Occipital lobe (tissue), 3 donors: ENCODE measurements at places on chromosomes 7 and 10. TPM values are rescaled to one million over a fixed set of nuclear protein-coding genes. Genes with fewer than 3 reads are reported as not detected.

IL2RA gene
- total RNA-seq, result not detected

BMPER gene
- 4.5 TPM for total RNA-seq

- DNase-seq, result peak; percentile 43
These were observed 72.0 kb downstream of the SLC37A3 start for GRCh38 chr7:140326116-140326928.

CABCOCO1 gene
- 3.4 TPM for total RNA-seq

MAGI2 gene
- total RNA-seq, result 244 TPM

DNA sequence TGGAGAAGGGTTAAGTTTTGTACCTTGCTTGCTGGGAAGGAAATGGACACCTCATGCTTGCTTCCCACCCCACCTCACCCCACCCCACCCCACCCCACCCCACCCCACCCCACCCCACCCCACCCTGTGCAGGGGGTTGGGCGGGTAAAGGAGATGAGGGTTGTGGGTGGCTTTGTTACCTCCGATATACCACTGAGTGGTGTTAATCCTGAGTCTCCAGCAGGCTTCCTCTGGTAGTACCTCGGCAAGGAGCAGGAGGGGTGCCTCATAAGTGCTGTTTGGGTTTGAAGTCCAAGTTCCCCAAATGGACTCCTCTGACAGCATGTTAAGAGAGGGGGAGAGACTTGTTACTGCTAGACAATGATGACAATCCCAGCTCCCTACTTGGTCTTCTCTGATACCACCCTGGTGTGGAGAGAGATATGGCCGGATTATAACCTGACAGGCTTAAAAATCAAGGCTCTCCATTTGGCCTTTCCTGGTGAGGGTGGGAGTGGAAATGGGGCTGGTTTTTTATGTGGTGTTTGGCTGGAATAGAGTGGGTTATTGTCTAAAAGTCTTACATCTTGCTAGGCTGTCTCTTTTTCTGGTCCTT is 11.7 kb downstream of the SAMD8 start:
- no peak for DNase-seq

- DNase-seq, result no peak
These were observed 1105.3 kb downstream of the NRG3 start for GRCh38 chr10:82980321-82980720.

- DNase-seq, result no peak
These were observed 17.5 kb downstream of the FAM171A1 start for GRCh38 chr10:15353471-15354017.

DNA sequence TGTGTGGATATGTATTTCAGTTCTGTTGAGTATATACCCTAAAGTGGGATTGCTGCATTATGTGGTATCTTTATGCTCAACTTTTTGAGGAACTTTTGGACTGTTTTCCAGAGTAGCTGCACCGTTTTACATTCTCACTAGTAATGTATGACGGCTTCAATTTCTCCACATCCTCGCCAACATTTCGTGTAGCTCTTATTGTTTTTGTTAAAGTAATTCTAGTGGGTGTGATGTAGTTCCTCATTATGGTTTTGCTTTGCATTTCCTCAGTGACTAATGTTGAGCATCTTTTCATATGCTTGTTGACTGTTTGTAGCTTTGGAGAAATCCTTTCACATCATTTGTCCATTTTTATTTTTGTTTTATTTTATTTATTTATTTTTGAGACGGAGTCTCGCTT is 4.5 kb downstream of the STMP1 start:
- no peak for DNase-seq

MCM10 gene
- 2.5 TPM for total RNA-seq

- DNase-seq, result no peak
These were observed 411.5 kb downstream of the GALNT17 start for GRCh38 chr7:71543396-71543795.

GRCh38 chr7:152467225-152467624 is 31.4 kb upstream of the KMT2C start:
- DNase-seq, result no peak

DNA sequence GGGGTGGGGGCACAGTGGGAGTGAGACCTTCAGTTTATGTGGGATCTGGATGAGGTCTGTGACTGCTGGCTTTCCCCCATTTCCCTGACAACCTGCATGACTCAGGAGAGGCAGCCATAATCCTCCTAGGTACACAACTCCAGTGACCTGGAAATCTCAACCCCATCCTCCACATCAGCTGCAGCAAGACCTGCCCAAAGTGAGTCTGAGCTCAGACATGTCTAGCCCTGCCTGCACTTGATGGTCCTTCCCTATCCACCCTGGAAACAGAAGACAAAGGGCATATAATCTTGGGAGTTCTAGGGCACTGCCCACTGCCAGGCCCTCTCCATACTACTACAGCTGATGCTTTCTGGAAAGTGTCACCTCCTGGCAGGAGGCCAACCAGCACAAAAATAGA is 75.6 kb downstream of the GRM8 start:
- no peak for DNase-seq

NKX6-2 gene
- total RNA-seq, result not detected

DNA sequence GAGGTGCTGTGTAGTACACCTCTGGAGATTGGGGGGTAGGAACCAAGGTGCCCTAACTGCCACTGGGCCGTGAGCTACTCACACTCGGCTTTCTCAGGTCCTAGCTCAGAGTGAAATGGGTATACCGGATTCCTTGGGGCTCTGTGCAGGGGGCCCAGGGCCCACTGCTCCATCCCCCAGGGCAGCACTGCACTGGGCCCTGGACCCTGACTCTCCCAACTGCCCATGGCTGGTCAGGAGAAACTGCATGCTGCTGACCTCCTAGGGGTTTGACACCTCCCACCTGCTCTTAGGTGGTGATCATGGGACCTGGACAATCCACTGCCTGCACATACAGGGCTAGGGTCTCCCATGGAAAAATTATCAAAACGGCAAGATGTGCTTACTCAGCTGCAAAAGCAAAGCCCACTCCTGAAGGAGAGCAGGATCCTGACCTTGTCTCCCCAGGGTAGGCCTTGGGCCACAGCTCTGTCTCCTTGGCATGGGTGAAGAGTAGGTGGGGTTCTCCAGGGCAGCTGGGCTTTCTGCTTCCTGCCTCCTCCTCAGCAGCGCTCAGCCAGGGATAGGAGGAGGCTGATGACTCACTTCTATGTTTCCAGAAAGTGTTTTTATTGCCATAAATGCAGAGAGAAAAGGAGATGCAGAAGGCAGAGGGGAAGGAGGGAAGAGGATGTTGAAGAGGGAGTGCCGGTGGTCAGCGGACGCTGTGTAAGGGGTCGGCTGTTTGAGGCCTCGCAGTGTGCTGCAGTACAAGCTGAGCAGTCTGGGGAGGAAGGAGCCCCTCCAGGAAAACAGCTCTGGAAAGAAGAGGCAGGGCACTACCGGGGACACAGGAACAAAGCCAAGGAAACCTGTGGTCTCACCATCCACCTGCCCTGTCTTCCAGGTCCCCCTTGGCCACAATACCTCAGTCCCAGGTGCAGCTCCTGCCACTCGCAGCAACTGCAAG is 107.8 kb downstream of the ARHGAP22 start:
- DNase-seq, result no peak

FHIP2A gene
- total RNA-seq, result 47.7 TPM

OR9A4 gene
- 0.31 TPM for total RNA-seq

SLC26A5 gene
- total RNA-seq, result not detected

GRCh38 chr7:128688492-128688891 is 16.4 kb downstream of the GARIN1A start:
- no peak for DNase-seq

DNA sequence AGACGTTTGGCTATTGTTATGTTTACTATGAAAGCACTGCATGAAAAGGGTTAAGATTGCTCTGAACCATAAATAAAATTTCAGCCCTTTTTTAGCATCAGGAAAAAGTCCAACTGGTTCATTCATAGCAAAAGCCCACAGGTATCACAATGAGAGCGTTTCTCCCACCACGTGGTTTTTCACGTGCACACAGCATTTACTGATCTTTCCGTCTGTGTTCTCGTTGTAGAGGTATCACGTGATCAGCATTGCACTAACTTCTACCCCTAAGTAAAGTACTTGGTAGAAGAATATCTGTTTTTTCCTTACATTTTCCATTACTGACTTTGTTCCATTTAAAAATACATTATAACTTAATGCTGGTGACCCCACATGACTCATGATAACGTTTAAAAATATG is 17.8 kb upstream of the CCDC3 start:
- no peak for DNase-seq

- peak; percentile 78 for DNase-seq
These were observed at the start of gene AGK for GRCh38 chr7:141551094-141551781. AGK (plus strand) TSS chr7:141551410; CDS start chr7:141555467, 4,057 bp downstream.

DNA sequence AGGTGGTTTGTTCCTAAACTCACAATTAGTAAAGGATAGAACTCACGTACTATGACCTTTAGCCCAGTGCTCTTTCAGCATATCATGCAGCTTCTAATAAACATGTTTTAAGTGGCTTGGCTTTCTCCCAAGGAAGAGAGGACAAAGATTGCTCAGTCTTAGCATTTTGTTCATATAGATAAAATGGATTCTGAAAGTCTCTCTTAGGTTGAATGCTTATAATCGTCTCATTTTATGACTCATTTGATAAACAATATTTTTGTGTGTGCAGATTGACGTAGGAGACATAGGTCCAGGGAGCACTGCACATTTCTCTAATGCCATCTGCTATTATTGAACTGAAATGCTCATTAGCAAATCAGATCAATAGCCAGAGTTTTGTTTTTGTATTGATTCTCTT is 44.8 kb downstream of the GNAT3 start:
- no peak for DNase-seq

GRCh38 chr10:101441541-101442455 is 87.8 kb downstream of the BTRC start:
- DNase-seq, result no peak

COL1A2 gene
- total RNA-seq, result 124 TPM

TMEM60 gene
- 17.6 TPM for total RNA-seq
